ENCODE measurements at places on chromosomes 6 and 20. TPM values are rescaled to one million over a fixed set of nuclear protein-coding genes. Genes with fewer than 3 reads are reported as not detected.

- no peaks in the 10 kb centered on the region for H3K27me3 ChIP-seq
- no peaks in the 10 kb centered on the region for H3K4me1 ChIP-seq
- H3K36me3 ChIP-seq, result no peaks in the 10 kb centered on the region
- no peak overlapping the region for H3K4me3 ChIP-seq
- no peak overlapping the region for H3K27ac ChIP-seq
Observed at GRCh38 chr6:131382631-131383030, 190.4 kb upstream of the ARG1 start.

GRCh38 chr6:42831237-42831636 lies 48.2 kb upstream of the RPL7L1 start:
- DNase-seq, result no peak
- no peaks in the 10 kb centered on the region for H3K4me1 ChIP-seq
- peaks cover 20% of the 10 kb centered on the region for H3K36me3 ChIP-seq
- H3K4me3 ChIP-seq, result no peak overlapping the region
- H3K27ac ChIP-seq, result no peak overlapping the region

DNA sequence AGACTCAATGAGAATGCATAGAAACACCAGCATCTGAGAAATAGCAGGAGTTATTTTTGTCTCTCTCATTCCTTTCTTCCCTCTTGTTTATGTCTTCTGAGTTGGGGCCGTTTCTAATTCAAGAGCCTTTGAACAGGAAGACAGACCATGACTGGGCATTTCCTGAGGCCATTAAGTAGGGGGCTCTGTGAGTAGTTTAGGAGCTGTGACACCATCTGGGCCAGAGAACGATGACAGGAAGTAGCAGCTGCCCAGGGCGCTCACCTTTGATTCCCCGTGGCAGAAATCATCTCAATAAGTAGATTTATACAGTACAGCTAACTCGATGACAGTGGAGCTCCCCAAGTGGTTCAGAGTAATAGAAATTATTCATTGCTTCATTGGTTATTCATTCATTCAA lies 298.4 kb upstream of the PLN start:
- H3K36me3 ChIP-seq, result no peaks in the 10 kb centered on the region
- no peak overlapping the region for H3K4me3 ChIP-seq
- no peak for DNase-seq
- H3K27me3 ChIP-seq, result no peaks in the 10 kb centered on the region
- H3K27ac ChIP-seq, result no peak overlapping the region
- H3K4me1 ChIP-seq, result no peaks in the 10 kb centered on the region

DNA sequence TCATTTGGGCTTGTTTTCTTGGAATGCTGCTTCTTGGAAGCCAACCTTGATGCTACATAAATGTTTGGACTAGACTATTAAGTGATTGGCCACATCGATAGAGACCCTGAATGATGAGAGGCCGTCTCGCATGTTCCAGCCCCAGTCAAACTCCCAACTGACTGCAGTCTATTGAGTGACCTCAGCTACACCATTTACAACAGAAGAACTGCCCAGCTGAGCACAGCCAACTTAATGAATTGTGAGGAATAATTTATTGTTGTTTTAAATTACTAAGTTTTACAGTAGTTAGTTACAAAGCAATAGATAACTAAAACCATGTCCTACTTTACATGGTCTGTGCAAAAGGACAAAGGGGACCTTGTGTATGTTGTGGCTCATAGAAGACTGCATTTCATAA lies 63.0 kb downstream of the PLCB4 start:
- no peak overlapping the region for H3K4me3 ChIP-seq
- H3K36me3 ChIP-seq, result no peaks in the 10 kb centered on the region
- H3K4me1 ChIP-seq, result peaks cover 6% of the 10 kb centered on the region
- H3K27me3 ChIP-seq, result no peaks in the 10 kb centered on the region
- H3K27ac ChIP-seq, result no peak overlapping the region

DNA sequence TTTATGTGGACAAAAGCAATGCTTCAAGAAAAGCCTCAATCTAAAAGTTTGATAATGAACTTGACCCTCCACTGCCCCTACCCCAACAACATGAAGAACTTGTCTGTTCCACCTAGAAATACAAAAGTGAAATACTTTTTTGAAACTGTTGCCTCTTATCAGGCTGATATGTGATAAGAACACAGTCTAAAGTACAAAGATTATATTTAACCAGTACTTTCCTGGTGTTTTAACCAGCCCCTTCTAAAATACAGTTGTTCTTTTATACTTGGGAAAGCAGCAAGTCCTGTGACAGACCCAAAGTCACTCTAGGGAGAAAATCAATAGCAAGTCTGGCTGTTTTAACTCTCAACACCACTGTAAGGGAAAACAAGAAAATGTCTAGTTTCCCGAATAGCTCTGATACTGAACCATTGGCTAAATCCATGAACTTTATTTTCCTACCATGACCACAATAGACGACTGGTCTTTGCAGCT lies 6.6 kb downstream of the OARD1 start:
- DNase-seq, result no peak
- no peaks in the 10 kb centered on the region for H3K4me1 ChIP-seq
- no peak overlapping the region for H3K4me3 ChIP-seq

DNA sequence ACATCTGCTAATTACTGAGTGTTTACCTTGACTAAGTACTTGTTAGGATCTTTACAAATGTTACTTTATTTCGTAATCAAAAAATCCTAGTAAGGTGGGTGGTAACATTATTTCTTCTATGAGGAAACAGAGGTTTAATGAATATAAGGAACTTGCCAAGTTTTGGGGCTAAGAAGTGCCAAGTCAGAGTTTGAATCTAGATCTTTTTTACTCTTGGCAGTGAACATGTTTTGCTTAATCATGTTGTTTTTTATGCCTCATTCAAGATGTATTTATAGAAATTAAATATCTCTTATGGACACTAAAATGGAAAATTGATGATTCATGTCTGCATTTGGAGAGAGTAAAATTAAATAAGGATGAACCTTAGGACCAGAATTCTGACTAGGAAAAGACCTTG lies 393.7 kb downstream of the UTRN start:
- DNase-seq, result no peak
- H3K36me3 ChIP-seq, result no peaks in the 10 kb centered on the region
- no peaks in the 10 kb centered on the region for H3K27me3 ChIP-seq
- H3K27ac ChIP-seq, result no peak overlapping the region
- no peak overlapping the region for H3K4me3 ChIP-seq

DNA sequence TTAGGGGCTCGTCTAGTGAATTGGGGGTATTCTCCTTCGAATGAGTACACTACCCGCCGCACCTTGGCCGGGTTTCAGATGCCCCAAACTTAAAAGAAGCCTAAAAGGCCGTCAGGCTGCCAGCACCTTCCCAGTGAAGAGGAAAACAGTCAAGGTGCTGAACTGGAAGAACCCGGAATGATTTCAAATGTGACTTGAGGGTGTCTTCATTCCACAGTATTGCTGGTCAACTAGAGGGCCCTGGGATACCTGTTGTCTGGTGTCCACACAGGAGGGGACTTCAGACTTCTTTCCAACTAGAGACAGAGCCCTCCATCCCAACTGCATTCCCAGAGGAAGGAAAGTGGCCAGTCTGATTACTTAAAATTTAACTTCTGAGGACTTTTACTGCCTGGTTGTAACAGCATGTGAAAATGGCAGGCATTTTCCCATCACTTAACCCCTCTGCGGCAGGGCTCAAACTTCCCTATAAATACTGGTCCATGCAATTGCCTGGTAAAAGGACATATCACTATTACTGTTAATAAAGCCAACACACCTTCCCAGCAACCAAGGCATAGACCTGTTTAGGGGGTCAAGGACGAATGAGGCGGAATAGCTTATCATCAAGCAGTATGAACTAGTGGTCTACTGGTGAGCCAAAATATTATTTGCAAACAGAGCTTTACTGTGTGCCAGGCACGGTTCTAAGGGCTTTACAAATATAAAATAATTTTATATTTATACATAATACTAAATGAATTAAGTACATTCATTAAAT lies 651 bp upstream of the SAMHD1 start:
- H3K4me3 ChIP-seq, result peak overlapping the region; percentile 61
- H3K36me3 ChIP-seq, result no peaks in the 10 kb centered on the region

DNA sequence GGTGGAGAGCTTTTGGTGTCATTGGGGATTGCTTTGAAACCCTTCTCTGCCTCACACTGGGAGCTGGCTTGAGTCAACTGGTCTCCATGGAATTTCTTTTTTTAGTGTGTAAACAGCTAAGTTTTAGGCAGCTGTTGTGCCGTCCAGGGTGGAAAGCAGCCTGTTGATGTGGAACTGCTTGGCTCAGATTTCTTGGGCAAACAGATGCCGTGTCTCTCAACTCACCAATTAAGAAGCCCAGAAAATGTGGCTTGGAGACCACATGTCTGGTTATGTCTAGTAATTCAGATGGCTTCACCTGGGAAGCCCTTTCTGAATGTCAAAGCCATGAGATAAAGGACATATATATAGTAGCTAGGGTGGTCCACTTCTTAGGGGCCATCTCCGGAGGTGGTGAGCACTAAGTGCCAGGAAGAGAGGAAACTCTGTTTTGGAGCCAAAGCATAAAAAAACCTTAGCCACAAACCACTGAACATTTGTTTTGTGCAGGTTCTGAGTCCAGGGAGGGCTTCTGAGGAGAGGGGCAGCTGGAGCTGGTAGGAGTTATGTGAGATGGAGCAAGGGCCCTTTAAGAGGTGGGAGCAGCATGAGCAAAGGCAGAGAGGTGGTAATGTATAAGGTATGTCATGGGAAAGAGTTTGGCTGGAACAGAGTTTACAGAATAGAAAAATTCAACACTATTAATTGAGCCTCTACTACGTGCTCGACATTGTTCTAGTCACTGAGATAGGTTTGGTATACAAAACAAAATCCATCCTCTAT lies 31.2 kb downstream of the SRSF3 start:
- H3K4me1 ChIP-seq, result peaks cover 35% of the 10 kb centered on the region
- DNase-seq, result peak; percentile 64
- H3K4me3 ChIP-seq, result no peak overlapping the region
- H3K27ac ChIP-seq, result peak overlapping the region; percentile 49

GRCh38 chr20:54606380-54606779 lies 131.0 kb downstream of the DOK5 start:
- H3K4me3 ChIP-seq, result no peak overlapping the region
- H3K27ac ChIP-seq, result no peak overlapping the region
- no peaks in the 10 kb centered on the region for H3K36me3 ChIP-seq
- no peaks in the 10 kb centered on the region for H3K4me1 ChIP-seq

The ALDH8A1 gene
- total RNA-seq, result 3.8 TPM

The NPBWR2 gene
- not detected for total RNA-seq

The HCK gene
- 28.0 TPM for total RNA-seq

The SH3BGRL2 gene
- 30.0 TPM for total RNA-seq

The OR2J3 gene
- not detected for total RNA-seq

The PRDM13 gene
- total RNA-seq, result not detected
